Stimulated activated naive CD4-positive, alpha-beta T cell (primary cell): ENCODE measurements at places on chromosomes 2 and 18.

GRCh38 chr2:70115646-70116442, 28.6 kb downstream of the PCBP1 start:
- DNase-seq, result no peak

GRCh38 chr18:24181806-24182205, 42.9 kb downstream of the CABYR start:
- DNase-seq, result no peak

DNA sequence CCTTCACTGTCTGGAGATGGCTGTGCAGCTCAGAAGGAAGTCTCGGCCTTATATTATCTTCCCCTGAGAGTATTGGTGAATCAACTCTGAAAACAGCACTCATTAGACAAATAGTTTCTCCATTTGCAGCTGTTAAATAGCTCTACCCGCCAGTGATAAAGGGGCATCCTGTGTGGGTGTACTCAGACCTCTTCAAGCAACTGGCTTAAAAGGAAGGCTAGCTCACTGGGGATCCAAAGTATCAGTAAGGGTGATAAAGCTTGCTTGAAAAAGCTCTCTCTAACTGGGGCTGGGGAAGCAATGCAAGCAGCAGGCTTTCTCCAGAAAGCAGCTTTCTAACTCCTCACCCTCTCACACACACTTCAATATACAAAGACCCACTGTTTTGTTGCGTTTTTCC, 64.9 kb upstream of the PSMD14 start:
- DNase-seq, result no peak

DNA sequence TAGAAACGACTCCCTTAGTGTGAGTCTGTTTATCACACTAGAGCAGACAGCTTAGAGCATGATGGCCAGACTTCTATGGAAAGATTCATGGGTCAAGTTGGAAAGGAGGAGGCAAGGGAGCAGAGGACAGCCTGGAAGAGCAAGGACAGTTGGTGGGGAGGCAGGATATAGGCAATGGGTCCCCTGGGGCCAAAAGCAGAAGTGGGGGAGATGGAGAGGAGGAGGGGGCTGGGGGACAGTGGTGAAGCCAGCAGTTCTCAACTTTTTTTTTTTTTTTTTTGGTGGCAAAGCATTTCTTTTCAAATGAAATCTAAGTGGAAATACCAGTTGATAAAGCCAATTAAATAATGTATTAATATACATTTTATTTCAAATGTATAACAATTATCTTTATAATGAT, 197.9 kb downstream of the HRH4 start:
- no peak for DNase-seq

- DNase-seq, result no peak
These were observed 128.6 kb downstream of the KCTD1 start for GRCh38 chr18:26419746-26420145.

DNA sequence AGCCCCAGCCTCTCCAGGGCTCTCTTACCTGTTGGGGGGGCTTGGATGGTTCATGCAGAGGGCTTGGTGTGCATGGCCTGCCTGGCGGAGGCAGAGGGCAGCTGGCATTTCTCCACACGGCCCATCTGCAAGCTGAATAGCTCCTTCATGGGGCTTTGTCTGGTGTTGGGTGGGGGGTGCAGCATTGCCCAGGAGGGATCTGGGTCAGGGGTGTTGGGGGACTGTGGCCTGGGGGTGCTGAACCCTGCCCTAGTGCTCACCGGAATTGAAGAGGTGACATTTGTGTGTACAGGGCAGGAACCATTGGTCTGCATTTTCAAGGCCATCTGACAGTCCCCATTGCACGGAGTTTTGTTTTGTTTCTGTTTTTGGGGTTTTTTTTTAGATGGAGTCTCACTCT, 58.8 kb upstream of the HAAO start:
- DNase-seq, result no peak

DNA sequence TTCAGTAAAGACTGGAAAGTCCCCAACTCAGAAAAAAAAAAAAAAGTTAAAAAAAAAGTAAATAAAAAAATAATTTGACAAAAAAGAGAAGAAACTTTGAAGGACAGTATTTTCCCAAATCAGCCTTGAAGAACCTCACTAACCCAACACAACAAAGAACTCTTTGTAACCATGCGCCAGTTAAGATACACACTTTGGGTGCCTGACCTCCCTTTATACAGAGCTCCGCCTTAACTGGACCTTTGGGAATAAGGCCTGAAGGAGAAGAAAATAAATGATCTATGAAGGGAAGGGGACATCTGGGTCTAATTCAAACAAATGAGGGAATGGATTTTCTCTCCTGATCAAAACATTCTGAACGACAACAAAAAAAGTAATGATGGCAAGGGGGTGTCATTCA, 2.2 kb upstream of the GFPT1 start:
- no peak for DNase-seq

DNA sequence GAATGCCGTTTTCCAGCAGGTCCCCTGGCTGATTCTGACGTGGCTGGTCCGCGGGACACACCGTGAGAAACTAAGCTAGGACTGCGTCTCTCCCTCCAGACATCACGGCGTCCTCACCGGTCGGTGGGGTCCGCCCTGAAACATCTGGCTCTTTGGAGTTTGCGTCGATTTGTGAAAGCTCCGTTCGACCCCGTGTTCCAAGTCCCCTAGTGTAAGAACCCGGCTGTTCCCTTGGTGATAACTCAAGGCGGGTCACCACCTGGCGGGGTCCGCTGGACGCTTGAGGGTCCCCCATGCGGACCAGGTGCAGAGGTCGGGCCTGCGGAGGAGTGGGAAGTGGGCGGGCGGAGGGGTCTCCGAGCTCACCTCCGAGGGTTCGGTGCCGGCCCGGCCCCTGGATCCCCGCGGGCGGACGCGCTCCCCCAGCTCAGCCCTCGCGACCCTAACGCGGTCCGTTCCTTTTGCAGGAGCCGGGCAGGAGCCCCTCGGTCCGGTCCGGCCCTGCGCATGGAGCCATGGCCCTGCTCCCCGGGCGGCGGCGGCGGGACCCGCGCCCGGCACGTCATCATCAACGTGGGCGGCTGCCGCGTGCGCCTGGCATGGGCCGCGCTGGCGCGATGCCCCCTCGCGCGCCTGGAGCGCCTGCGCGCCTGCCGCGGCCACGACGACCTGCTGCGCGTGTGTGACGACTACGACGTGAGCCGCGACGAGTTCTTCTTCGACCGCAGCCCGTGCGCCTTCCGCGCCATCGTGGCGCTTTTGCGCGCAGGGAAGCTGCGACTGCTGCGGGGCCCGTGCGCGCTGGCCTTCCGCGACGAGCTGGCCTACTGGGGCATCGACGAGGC, 65.6 kb downstream of the KCNG2 start:
- no peak for DNase-seq

GRCh38 chr2:128589681-128590080, 271.0 kb upstream of the HS6ST1 start:
- no peak for DNase-seq

DNA sequence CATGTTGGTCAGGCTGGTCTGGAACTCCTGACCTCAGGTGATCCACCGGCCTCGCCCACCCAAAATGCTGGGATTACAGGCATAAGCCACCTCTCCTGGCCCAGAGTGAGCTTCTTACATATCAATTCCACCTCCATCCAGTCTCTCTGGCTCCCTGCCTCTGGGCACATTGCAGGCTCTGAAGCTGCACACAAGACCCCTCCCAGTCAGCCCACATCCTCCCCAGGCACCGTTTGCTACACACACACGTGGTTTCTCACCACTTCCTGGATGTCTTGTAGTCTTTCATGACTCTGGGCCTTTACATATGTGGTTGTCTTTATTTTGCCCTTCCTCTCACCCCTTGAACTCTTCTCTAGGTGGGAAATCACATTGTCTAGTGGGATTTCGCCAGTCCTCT, 64.0 kb upstream of the CABLES1 start:
- peak; percentile 52 for DNase-seq

DNA sequence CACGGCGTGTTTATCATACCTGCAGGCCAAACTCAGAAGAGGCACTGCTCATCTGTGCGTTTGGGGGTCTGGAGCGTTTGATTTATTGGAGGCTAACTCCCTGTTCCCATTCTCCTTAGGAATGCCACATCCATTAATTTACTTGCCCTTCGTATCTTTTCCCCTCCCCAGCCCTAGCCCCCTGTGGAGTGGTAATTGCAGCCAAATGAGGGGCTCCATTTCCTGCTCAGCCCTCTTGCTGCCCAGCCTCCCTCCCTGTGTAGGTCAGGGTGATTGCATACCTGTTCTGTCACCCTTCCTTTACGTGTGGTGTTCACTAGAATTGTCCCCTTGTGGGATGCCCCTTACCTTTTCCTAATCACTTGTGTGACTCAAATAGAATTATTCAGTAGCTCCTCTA, 120.4 kb downstream of the MAP3K20 start:
- DNase-seq, result no peak
